ENCODE measurements at places on chromosomes 3 and 15.

- no peak for DNase-seq
Observed at GRCh38 chr3:13584901-13585300, 36.0 kb downstream of the FBLN2 start.

GRCh38 chr3:73784686-73785392 lies 160.1 kb upstream of the PDZRN3 start:
- no peak for DNase-seq

GRCh38 chr3:129224984-129225393 lies 24.4 kb upstream of the COPG1 start:
- DNase-seq = peak; percentile 53

- DNase-seq = no peak
Observed at GRCh38 chr3:43391621-43392020, 105.3 kb downstream of the SNRK start.

DNA sequence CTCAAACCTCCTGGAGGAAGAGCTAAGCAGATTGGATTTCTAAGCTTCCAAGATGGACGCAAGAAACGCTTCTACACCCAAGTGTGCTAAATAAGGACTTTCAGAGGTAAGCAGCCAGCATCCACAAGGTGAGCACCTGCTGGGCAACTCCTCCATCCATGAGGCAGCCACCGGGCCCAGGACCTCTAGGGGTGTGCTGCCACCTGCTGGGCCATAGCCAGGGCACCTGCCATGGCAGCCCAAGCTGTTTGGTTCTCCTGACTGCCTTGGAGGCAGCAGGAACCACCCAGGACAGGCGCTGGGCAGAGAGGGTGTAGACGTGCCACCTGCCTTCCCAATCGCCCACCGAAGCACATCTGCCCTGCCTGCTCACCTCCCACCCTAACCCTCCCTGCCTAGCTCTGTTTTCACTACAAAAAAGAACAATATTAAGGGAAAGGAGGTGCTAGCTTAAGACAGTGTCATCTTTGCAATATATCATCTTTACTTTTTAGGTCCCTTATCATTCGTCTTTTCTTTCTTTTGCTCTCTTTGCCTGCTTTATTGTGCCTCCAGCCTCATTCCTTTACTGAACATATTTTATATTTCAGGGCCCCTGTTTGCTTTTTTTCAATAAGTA lies 12.9 kb downstream of the C15orf62 start:
- DNase-seq = peak; percentile 29

DNA sequence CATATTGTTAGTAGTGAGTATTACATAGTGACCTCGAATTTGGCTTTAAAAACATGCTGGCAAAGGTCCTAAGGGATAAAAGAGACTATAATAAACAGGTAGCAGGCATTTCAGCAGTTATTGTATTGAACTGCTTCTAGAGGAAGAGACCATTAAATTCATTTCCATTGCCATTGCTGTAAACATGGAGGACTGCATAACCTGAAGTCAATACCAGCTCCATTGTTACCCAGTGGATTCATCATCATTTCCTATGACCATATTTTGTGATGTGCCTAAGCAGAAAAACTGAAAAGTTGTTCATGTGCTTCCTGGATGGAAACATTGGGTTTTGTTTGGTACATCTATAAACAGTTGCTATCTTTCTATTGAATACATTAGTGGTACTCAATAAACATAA lies 482.5 kb upstream of the UBE2E2 start:
- peak; percentile 65 for DNase-seq

DNA sequence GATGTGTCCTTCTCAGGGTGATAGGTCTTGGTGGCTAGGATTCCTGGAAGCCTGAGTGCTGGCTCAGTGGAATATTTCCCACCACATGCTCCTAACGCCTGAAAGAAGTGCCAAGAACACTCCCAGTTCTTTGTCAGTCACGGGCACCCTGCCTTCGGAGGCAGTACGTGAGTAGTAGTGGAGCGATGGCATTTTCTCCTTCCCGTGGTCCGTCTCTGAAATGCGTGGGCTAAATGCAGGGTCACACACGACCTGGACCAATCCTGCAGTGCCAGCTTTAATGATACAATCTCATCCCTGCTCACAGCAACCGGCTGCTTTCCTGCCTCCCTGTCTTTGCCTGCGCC lies 14.5 kb downstream of the H1-8 start:
- DNase-seq = no peak

- no peak for DNase-seq
Observed at GRCh38 chr15:43893956-43894355, 67.2 kb downstream of the WDR76 start.

- DNase-seq = no peak
Observed at GRCh38 chr3:123841476-123842238, 42.5 kb downstream of the MYLK start.

Data from DMS153 (cell line).